ENCODE measurements at places on chromosomes 7 and 10.

DNA sequence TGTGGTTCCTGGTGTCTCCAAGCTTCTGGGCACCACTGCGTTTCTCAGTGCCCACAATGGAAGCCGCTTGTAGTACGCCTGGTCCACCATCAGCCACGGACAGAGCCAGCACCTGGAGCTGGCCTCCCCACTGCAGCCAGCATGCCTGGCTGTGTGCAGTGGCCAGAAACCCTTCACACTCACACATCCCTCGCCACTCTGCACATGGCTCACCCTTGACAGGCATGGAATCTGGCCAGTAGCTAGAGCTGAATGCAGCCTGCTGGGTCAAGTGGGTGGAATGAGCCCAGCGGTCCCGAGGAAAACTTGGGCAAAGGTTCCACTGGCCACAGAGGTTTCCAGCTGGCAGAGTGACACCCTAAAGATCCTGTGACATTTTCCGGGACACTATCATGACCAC is 146.0 kb upstream of the ADO start:
- no peak for DNase-seq

GRCh38 chr7:129093867-129094456 is 39.1 kb upstream of the TNPO3 start:
- no peak for DNase-seq

GRCh38 chr10:27911539-27911938 is 87.3 kb downstream of the ODAD2 start:
- DNase-seq = no peak

GRCh38 chr7:45036317-45036716 is 36.3 kb downstream of the CCM2 start:
- DNase-seq = no peak

DNA sequence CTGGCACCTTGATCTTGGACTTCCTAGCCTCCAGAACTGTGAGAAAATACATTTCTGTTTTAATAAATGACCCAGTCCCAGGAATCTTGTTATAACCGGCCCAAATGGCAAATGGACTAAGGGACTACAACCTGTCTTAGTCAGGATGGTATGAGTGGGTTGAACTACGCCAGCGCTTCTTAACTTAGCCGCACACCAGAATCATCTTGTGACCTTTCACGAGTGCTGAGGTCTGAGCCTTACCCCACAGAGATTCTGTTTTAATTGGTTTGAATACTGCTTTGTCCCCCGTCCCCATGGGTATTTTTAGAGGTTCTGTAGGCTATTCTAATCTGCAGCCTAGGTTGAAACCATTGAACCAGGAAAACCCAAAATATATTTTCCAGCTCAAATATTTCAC is 48.0 kb downstream of the PFKFB3 start:
- DNase-seq = no peak

GRCh38 chr7:88169717-88170320 is 50.0 kb downstream of the SRI start:
- DNase-seq = no peak

DNA sequence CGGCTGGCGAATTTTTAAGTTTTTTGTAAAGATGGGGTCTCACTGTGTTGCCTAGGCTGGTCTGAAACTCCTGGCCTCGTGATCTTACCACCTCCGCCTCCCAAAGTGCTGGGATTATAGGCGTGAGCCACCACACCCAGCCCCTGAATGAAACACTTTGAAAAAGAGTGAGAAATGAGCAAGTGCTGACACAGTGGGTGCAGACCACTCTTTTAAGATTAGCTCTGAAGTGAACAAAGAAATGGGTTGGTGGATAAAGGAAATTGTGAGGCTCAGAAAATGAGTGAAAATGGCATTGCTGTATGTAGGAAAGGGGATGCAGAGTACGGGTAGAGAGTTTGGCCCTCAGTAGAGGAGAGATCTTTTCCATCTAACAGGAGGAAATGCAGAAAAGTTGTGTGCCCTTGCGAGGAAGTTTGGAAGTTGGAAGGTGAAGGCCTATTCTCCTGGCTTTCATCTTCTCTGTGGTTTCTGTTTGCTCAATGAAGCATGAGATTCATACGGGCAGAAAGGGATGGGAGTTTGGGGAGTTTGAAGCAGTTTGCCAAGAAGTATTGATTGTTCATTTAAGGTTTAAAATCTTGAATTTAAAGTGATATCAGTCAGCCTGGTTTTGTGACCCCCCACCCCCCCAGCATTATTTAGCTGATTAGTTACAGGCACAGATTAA is 11.0 kb downstream of the MAPK8 start:
- DNase-seq = no peak

- no peak for DNase-seq
These were observed 194.6 kb downstream of the MAGI2 start for GRCh38 chr7:79258826-79259225.

DNA sequence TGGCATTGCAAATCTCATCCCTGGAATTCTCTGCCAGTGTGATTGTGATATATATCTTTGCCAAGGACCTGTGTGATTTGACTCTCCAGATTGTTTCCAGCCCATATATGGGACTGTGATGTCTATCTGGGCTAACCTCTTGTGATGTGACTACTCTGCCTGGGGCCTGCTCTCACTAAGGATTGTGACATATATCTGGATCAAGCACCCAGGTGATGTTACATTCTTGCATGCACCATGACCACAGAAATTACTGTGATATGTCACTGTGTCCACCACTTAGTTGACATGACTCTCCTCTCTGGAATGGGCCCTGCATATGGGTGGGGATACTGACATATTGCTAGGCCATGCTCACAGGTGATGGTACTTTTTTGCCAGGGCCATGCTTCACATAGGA is 86.6 kb downstream of the ZNF736 start:
- no peak for DNase-seq

- no peak for DNase-seq
These were observed 75.3 kb upstream of the GRB10 start for GRCh38 chr7:50857804-50858489.

- DNase-seq = no peak
These were observed 242.8 kb upstream of the SP4 start for GRCh38 chr7:21184942-21185652.

- DNase-seq = no peak
These were observed 55.6 kb downstream of the SLC16A9 start for GRCh38 chr10:59654007-59654406.

Data from stimulated activated CD4-positive, alpha-beta T cell treated with anti-CD3 and anti-CD28 coated beads, Interleukin-2, amount 100 ng/mL, for 48 hours (primary cell).